ENCODE measurements at places on chromosomes 5 and 9.

GRCh38 chr5:84272771-84273516 lies 111.7 kb downstream of the EDIL3 start:
- H3K27me3 ChIP-seq = no peaks in the 10 kb centered on the region
- H3K27ac ChIP-seq = no peak overlapping the region
- DNase-seq = no peak
- peaks cover 14% of the 10 kb centered on the region for H3K4me1 ChIP-seq
- no peaks in the 10 kb centered on the region for H3K36me3 ChIP-seq
- no peak overlapping the region for H3K4me3 ChIP-seq

GRCh38 chr9:95720496-95720895 lies 155.0 kb upstream of the ERCC6L2 start:
- no peak overlapping the region for H3K4me3 ChIP-seq
- DNase-seq = no peak
- peaks cover 3% of the 10 kb centered on the region for H3K27me3 ChIP-seq
- peaks cover 4% of the 10 kb centered on the region for H3K36me3 ChIP-seq

- H3K4me1 ChIP-seq = peaks cover 69% of the 10 kb centered on the region
- peaks cover 16% of the 10 kb centered on the region for H3K27me3 ChIP-seq
- H3K4me3 ChIP-seq = no peak overlapping the region
- no peak for DNase-seq
- no peak overlapping the region for H3K27ac ChIP-seq
- no peaks in the 10 kb centered on the region for H3K36me3 ChIP-seq
Measured at GRCh38 chr9:134293031-134293521, 33.2 kb upstream of the RXRA start.

DNA sequence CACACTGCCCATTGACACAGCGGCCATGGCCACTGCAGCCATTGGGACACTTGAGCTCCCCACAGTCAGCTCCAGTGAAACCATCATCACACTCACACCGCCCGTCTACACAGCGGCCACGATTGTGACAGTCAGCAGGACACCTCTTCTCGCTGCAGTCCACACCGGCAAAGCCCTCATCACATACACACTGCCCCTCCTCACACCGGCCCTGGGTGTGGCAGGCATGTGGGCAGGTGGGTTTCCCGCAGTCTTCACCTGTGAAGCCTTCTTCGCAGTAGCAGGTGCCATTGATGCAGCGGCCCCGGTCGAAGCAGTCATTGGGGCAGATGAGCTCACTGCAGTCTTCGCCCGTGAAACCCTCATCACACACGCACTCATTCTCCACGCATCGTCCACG lies 31.5 kb downstream of the TNC start:
- DNase-seq = no peak
- H3K36me3 ChIP-seq = no peaks in the 10 kb centered on the region
- no peak overlapping the region for H3K27ac ChIP-seq
- peaks cover 11% of the 10 kb centered on the region for H3K4me1 ChIP-seq
- no peak overlapping the region for H3K4me3 ChIP-seq

GRCh38 chr5:92559781-92560180 lies 1021.2 kb downstream of the NR2F1-AS1 start:
- H3K27ac ChIP-seq = no peak overlapping the region
- H3K36me3 ChIP-seq = no peaks in the 10 kb centered on the region
- H3K27me3 ChIP-seq = peaks cover 5% of the 10 kb centered on the region
- H3K4me1 ChIP-seq = peaks cover 27% of the 10 kb centered on the region

DNA sequence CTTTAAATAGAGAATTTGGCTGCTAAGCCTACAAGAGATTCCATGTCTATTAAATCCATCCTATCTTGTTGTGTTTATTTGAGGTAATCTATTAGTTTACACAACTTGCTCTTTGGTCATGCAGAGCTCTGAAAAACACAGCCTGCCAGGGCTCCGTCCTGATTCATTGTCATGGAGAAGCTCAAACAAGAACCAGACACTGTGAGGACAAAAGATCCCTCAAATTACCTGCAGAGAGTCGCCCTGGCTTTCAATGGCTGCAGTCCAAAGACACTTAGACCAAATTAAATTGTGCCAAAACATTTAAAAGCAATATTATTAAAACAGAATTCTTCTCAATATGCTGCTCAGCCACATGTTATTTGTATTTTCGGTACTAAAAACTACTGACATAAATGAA lies 60.1 kb downstream of the CDH18 start:
- no peak overlapping the region for H3K27ac ChIP-seq
- no peaks in the 10 kb centered on the region for H3K27me3 ChIP-seq
- no peak overlapping the region for H3K4me3 ChIP-seq
- H3K4me1 ChIP-seq = peaks cover 14% of the 10 kb centered on the region

DNA sequence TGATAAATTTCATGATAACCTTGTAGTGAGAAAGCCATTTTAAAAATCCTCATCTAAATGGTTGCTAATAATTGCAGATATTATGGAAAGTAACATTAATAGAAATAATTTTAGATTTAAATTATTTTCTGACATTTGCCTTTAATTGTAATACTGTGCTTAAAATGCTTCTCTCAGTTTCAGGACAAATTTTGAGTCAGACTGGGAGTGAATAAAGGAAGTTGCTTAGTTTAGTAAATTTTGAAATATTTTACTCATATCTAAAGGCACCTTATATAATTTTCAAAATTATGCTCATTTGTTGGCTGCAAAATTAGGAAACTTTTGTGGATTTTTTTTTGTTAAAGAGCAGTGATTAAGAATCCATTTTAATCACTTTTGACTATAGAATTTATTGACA lies 93.8 kb downstream of the CSNK1G3 start:
- H3K27me3 ChIP-seq = no peaks in the 10 kb centered on the region
- H3K36me3 ChIP-seq = peaks cover 21% of the 10 kb centered on the region
- H3K4me3 ChIP-seq = no peak overlapping the region
- no peaks in the 10 kb centered on the region for H3K4me1 ChIP-seq

DNA sequence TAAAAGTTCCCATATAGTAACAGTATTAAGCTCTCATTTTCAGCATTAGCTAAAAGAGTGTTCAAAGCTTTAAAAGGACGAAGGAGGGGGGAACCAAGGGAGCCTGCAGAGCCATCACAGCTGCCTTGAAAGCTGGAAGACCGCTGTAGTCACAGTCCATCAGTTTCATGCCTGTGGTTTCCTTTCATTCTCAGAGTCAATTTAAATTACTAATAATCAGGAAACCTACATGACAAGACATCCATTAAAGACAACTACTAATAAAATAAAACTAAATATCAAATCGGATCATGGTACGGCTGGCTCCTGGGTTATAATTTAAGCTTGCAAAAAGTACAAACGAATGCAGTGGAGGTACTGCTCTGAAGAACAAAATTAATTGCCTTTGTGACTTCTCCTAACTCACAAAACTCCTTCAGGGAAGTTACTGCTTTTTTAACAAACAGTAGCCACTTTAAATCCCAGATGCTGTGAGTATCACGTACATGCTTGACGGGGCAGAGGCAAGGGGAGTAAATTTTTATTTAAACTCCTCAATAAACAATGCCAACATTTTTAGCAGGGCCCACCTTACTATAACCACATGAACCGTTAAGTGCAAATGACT lies 213.5 kb downstream of the DENND1A start:
- peak overlapping the region; percentile 71 for H3K27ac ChIP-seq
- DNase-seq = peak; percentile 10
- no peaks in the 10 kb centered on the region for H3K27me3 ChIP-seq
- peaks cover 24% of the 10 kb centered on the region for H3K36me3 ChIP-seq
- H3K4me1 ChIP-seq = peaks cover 24% of the 10 kb centered on the region

DNA sequence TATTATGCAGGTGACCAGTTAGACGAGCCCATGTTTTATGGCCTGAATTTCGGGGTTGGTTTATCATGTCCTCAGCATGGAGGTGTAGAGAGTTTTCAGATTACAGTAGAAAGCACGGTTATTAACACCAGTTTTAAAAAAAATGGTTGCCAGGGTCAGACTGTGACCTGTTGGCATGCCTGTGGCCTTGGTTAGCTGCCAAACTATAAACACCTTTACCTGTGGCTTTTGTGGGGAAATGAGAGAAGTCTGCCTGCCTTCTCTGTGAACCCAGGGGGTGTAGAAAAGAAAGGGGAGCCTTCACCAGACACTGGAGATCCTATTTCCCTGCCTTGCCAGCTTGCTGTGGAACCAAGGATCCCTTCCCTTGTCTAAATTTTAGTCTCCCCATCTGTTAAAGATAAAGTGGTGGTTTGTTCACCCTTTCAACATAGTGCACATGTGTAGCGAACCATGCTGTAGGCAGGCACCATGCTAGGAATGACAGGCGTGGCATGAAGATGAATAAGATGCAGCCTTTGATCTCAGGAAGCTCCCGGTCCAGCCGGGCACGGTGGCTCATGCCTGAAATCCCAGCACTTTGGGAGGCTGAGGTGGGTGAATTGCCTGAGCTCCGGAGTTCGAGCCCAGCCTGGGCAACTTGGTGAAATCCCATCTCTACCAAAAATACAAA lies 6.1 kb upstream of the PHF19 start:
- no peak overlapping the region for H3K4me3 ChIP-seq
- no peaks in the 10 kb centered on the region for H3K36me3 ChIP-seq
- H3K27me3 ChIP-seq = peaks cover 38% of the 10 kb centered on the region
- no peak overlapping the region for H3K27ac ChIP-seq
- H3K4me1 ChIP-seq = peaks cover 43% of the 10 kb centered on the region

DNA sequence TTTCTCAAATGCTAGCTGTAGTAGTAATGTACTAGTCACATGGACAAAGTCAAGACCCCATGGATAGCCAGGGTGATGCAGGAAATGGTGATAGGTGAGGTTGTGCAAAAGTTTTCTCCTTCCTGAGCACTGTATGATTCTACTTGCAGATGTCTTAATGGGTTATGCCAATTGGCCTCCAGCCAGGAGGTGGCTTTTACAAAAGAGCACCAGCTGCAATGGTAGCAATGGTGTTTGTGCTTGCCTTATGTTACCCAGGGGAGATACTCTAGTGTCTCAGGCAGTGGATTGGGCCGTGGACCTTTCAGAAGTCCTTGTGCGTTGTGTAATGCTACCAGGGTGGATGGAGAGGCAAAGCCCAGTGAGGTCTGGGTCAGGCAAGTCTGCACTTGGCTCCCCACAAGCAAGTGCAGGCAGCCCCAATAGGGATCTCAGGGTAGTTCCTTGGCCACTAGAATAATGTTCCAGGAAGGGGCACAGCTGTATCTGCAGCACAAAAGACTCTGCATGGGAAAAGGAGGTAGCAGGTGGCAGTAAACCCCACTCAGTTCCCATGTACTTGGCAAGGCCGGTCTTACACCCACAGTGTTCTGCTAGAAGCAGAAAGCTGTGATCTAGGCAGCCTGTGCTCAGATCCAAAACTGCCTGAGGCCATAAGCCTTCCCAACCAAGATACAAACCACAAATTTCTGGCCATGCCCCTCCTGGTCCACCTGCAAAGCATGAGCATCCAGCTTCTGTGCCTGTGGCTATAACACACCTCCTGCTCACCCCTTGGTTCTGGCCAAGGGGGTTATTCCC lies 46.4 kb upstream of the EDIL3 start:
- H3K4me1 ChIP-seq = peaks cover 2% of the 10 kb centered on the region
- DNase-seq = no peak
- no peak overlapping the region for H3K4me3 ChIP-seq
- H3K36me3 ChIP-seq = no peaks in the 10 kb centered on the region
- no peaks in the 10 kb centered on the region for H3K27me3 ChIP-seq

- DNase-seq = no peak
- H3K36me3 ChIP-seq = peaks cover 14% of the 10 kb centered on the region
- no peak overlapping the region for H3K27ac ChIP-seq
- no peaks in the 10 kb centered on the region for H3K27me3 ChIP-seq
- no peak overlapping the region for H3K4me3 ChIP-seq
Measured at GRCh38 chr9:134760750-134761420, 119.3 kb downstream of the COL5A1 start.

DNA sequence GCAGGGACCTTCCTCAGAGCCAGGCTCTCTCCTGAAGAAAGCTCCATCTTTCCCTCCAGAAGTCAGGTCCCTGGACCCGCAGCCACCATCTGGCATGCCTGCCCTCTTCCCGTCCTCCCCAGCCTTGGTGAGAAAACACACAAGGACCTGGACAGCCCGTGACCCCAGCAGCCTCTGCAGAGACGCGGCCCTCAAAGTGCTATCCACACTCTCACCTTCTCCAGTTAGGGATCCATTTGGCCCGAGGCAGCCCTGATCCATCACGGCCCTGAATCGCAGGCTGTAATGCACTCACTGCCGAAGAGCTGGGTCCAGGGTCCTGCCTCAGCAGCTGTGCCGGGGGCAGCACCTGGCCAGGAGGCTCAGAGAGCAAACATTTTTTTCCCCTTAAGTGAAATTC lies 185.1 kb downstream of the OLFM1 start:
- H3K4me1 ChIP-seq = peaks cover 34% of the 10 kb centered on the region
- no peak for DNase-seq
- peaks cover 10% of the 10 kb centered on the region for H3K27me3 ChIP-seq
- H3K36me3 ChIP-seq = no peaks in the 10 kb centered on the region
- H3K27ac ChIP-seq = no peak overlapping the region

DNA sequence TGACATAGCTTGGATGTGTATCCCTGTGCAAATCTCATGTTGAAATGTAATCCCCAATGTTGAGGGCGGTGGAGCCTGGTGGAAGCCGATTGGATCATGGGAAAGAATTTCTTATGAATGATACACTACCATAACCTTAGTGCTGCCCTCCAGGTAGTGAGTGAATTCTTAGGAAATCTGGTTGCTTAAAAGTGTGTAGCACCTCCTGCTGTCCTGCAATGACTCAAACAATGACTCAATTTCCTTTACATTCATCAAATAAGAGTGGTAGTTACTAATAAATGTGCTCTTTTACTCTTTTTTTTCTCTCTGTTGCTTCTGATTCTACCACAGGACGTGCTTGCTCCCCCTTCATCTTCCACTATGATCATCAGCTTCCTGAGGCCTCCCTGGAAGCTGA lies 1696.0 kb upstream of the CDH9 start:
- no peaks in the 10 kb centered on the region for H3K36me3 ChIP-seq
- no peaks in the 10 kb centered on the region for H3K4me1 ChIP-seq
- H3K27me3 ChIP-seq = peaks cover 3% of the 10 kb centered on the region
- no peak overlapping the region for H3K27ac ChIP-seq
- DNase-seq = no peak
- no peak overlapping the region for H3K4me3 ChIP-seq

DNA sequence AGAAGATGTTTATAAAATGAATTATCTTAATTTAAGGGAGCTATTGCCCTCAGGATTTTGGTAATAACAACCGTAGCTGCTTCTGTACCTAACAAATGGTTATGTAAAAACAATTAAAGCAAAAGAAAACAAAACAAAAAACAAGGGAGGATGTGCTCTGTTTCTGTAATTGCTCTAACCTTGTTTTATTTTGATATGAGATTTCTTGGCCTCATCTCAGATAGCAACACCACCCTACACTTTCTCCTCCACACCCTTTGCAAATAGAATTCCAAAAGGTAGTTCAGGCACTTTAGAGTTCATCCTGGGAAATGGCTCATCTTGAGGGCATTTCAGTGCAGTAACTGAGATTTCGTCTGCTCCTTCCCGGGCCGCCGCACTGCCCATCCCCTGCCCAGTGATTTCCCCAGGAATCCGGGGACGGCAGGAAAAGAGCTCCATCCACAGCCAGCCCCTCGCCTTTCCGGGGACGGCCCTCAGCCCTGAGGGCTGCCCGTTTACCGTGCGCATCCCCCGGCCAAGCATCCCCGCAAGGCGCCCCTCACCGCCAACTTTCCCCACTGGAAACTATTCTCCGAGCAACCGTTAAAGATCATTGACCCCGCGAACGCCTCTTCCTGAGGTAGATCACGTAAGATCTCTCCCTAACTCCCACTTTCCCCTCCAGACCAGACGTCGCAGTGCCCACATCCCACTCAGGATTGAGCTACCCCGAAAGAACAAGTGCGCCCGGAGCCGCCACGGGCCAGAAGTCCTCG lies 1.2 kb downstream of the FNBP1 start:
- peak; percentile 47 for DNase-seq
- H3K27me3 ChIP-seq = peaks cover 24% of the 10 kb centered on the region
- peak overlapping the region; percentile 91 for H3K27ac ChIP-seq
- H3K4me1 ChIP-seq = peaks cover 44% of the 10 kb centered on the region
- H3K36me3 ChIP-seq = no peaks in the 10 kb centered on the region
- H3K4me3 ChIP-seq = peak overlapping the region; percentile 100
